ENCODE measurements at places on chromosomes 4 and X. TPM values are rescaled to one million over a fixed set of nuclear protein-coding genes. Genes with fewer than 3 reads are reported as not detected.

The XKRX gene
- total RNA-seq, result 0.78 TPM

The AIFM1 gene
- 48.8 TPM for total RNA-seq

The FGD1 gene
- total RNA-seq, result 0.28 TPM

The CFAP299 gene
- total RNA-seq, result not detected

The ASB12 gene
- total RNA-seq, result not detected

The SEPSECS gene
- total RNA-seq, result 10.4 TPM

The TIGD4 gene
- total RNA-seq, result 0.27 TPM

The HELT gene
- total RNA-seq, result not detected

The SPANXD gene
- total RNA-seq, result not detected

The SLITRK4 gene
- total RNA-seq, result not detected

The CXorf65 gene
- total RNA-seq, result 15.7 TPM

The FAM53A gene
- 2.0 TPM for total RNA-seq

The JCHAIN gene
- total RNA-seq, result not detected

The NAA11 gene
- not detected for total RNA-seq

The BTC gene
- total RNA-seq, result not detected

The RAI2 gene
- 0.65 TPM for total RNA-seq

The CRMP1 gene
- not detected for total RNA-seq

The SLBP gene
- total RNA-seq, result 113 TPM

All from activated CD4-positive, alpha-beta T cell treated with anti-CD3 and anti-CD28 coated beads for 36 hours (primary cell).